ENCODE measurements at places on chromosomes 1 and 21.

- DNase-seq: no peak
Measured at GRCh38 chr1:230307213-230307612, 118.9 kb downstream of the PGBD5 start.

DNA sequence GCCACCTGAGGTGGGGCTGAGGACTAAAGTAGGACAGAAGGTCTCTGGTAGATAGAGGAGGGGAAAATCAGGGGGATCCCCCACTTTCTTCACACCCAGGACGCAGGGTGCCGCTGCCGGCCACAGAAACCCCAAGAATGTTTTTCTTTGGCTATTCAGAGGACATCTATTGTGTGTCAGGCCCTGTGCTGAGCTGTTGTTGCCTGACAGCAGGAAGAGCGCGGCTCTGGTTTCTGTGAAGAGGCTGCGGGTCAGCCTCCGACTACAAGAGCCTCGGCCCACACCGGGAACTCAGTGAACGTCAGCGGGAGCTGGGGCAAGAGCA is 407 bp upstream of the PIGV start:
- DNase-seq: no peak

DNA sequence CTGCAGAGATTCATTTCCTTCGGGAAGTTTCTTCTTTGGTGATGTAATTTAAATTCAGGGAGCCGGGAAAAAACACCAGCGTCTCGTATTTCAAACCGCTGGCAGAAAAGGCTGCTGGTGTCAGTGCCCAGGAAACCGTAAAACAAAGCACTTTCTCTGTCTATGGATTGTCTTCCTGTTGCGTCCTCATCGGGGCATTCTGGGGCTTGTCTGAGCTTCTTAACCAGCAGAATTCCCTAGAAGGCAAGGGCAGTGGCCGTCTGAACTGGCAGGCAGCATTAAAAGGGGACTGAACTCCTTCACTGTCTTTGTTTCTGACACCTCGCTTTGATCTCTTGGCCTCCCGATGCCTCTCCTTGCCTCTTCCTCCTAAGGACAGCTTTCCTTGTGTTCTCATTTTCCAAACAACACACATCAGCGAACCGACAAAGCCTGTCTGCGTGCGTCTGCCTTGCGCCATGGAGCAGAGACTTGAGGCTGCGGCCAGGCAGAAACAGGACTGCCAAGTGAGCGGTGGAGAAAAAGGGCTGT is 391.6 kb upstream of the VAMP3 start:
- DNase-seq: no peak

DNA sequence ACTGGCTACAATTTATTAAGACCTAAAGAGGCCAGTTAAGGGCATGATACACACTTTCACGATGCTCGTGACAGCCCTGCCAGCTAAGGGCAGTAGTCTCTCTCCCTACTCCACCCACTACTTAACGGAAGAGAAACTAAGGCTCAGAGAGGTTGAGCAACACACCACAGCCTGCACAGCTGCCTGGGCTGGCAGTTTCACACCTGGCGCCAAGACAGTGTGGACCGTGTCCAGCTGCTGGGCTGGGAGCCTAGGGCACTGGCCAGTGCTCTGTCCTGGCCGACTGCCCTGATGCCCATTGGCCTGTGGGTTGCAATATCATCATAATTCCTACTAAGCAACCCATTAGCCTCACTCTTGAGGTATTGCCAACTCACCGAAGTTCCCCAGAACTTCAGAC is 27.6 kb downstream of the TENT5C start:
- DNase-seq: no peak

GRCh38 chr1:224641030-224641429 is 24.9 kb downstream of the CNIH3 start:
- DNase-seq: no peak

GRCh38 chr1:175884369-175884768 is 141.0 kb upstream of the TNR start:
- no peak for DNase-seq

DNA sequence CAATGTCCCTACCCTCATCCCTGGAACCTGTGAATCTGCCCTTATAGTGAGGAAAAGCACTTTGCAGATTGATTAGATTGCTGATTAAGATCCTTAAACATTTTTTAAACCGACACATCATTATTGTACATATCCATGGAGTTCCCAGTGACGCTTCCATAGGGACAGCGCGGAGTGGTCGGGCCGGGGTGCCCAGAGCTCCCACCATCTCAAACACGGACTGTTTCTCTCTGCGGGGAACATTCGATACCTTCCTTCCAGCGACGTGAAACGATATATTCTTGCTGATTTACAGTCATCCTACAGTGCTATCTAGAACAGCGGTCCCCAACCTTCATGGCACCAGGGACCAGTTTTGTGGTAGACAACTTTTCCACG is 4.0 kb downstream of the KRTAP10-12 start:
- DNase-seq: no peak

- DNase-seq: no peak
Measured at GRCh38 chr1:39173995-39174380, 30.5 kb upstream of the MACF1 start.

- DNase-seq: no peak
Measured at GRCh38 chr1:169119405-169119804, 12.9 kb downstream of the ATP1B1 start.

GRCh38 chr1:67948151-67949080 is 102.0 kb downstream of the DIRAS3 start:
- DNase-seq: no peak

- DNase-seq: peak; percentile 59
Measured at GRCh38 chr1:6962996-6963911, 178.0 kb downstream of the CAMTA1 start.

- no peak for DNase-seq
Measured at GRCh38 chr21:14878971-14879370, 185.8 kb downstream of the NRIP1 start.

- no peak for DNase-seq
Measured at GRCh38 chr1:92502247-92502646, 15.5 kb upstream of the GFI1 start.

GRCh38 chr1:84433258-84434080 is 35.2 kb downstream of the DNASE2B start:
- no peak for DNase-seq

DNA sequence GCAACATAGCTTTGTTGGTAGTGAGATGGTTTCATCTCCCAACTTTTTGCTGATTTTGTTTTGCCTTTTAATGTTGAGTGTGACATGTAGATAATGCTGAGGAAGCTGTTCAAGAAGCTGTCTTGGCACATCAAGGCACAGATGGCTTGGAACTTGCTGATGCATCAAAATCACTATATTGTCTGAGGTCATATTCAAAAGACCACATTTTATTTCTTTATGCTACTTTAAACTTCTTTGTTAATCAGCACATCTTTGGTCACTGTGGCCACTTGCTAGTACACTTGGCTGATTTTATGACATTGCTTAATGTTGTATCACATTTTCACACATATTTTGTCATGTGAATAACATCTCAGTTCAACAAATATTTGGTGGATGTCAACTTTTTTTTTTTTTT is 87.1 kb upstream of the BCL10 start:
- no peak for DNase-seq

DNA sequence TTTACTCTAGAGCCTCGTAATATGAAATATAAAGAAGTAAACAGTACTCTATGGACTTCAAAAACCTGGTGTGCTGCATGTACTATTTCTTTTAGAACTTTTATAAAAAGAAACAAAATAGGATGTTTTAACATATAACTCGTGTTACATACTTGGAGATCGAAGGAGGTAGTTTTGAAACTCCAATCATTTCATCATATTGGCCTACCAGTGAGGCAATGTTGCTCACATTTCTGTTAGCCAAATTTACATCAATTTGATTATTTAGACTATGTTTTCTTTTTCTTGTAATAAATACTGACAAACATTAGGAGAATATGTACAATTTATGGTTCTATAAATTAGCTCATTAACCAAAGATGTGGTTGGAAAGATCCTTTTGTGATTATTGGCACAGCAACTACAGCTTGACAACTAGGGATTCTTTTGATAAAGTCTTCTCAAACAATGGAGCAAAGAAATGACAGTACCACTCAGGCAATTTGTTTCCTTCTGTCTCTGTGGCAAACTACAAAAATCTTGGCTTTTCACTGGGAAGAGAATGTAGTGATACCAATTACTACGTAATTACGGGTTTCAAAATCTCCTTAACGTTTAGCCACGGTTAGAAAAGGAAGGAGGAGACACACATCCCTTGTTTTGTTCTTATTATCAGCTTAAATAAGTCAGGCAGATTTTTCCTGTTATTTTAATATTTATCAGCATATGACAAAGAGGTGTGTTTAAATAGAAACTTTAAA is 266.6 kb upstream of the SGIP1 start:
- DNase-seq: no peak

- DNase-seq: no peak
Measured at GRCh38 chr1:82901118-82901517, 1097.8 kb downstream of the TTLL7 start.

DNA sequence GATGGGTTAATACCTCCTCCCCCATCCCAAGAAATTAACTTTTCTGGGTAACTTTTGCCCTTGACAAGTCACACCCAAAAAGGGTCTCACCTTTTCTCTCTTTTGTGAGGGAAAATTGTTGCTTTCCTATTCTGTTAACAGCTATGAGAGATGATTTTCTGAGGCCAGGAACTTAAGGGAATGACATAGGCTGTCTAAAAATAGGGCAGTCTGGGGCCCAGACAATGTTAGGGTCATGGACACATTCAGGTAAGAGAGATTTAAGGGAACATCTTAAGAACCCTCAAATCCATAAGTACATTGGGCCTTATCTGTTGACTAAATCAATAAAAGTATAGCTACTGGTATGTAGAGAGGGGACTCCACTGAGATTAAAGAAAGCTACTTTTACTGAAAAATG is 8.4 kb upstream of the GSTM3 start:
- no peak for DNase-seq

GRCh38 chr1:150161747-150162581 is 12.2 kb downstream of the PLEKHO1 start:
- no peak for DNase-seq

DNA sequence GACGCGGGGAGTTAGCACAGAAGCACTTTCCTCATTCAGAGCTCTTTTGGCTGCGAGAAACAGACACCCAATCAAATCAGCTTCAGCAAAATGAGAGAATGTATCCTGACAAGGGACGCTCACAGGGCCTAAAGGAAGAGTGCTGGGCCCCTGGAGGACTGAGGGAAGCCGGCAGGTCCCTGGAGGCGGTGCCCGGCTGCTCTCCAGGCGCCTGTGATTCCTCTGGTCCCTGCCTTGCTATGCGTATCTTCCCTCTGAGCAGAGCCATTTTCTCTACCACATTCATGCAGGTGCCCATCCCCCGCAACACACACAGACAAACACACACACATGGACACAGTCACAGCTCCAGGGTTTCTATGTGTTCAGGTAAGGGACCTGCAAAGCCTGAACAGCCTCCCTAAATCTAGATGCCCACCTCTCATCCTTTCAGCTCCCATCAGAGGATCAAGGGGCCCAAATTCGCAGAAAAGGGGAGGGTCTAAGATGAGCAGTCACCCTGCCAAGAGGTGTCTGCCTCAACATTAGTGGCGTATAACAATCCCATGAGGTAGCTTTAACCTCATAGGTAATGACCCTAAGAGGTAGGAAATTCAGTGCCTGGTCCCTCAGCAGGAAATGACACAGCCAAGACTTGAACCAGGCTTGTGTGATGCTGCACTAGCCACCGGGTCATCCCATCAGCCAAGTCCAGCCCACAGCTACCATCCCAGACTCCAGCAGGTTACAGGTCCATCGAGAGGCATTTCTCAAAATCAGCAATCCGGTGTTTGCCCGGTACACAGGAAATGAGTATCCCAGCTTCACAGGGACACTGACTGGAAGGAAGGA is 29.0 kb downstream of the PTAFR start:
- no peak for DNase-seq

DNA sequence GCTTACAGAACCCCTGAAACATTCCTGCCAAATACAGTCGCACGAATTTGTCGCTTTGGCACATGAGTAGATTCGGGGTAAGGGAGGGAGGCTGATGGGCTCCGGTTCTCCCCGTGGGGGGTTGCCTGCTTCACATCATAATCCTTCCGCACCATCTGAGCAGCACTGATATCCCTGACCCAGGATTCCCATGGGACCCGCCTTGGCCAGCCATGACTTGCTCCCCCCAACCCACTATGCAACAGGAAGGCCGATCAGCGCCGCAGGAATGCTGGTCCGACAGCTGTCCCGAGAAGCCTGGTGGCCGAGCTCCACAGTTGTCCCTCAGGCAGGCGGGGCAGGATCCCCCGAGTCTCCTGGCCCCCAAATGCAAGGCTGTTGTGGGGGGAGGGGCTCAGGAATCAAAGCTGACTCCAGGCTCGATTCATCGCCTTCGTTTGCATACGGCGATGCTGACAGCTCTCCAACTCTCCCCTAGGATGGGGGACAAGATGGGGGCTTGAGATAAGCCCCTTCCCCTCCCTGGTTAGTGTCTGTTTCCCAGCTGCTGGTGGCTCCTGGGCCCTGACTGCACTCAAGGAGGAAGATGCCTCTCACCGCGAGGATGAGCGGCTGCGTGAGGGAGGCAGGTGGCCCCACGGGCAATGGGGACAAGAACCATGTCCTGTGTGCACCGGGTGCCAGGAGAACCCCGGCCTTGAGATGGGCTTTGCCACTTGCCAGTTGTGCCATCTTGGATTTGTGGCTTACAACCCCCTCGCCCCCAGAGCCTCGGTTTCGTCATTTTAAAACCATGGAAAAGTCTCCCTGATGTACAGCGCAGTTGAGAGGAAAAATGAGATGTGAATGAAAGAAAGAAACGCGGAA is 9.3 kb downstream of the DRAXIN start:
- DNase-seq: no peak

- no peak for DNase-seq
Measured at GRCh38 chr21:43665879-43666278, 6.5 kb downstream of the RRP1B start.

DNA sequence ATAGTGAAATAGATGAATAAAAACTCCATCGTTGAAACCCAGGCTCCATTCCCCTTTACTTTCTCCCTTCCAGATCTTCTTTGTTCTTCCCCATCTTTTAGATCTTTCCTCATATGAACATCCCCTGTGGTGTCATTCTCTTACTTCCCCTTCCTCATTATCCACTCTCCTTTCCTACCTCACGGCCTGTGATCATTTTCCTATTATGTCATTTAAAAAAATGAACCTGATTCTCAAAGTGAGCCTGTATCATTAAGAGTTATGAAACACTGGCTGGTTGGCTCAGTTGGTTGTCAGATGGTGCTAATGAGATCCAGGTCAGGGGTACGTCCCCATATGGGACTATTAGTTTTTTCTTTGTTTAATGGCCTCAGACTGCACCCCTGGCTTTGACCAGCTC is 38.3 kb downstream of the TCEANC2 start:
- DNase-seq: no peak

DNA sequence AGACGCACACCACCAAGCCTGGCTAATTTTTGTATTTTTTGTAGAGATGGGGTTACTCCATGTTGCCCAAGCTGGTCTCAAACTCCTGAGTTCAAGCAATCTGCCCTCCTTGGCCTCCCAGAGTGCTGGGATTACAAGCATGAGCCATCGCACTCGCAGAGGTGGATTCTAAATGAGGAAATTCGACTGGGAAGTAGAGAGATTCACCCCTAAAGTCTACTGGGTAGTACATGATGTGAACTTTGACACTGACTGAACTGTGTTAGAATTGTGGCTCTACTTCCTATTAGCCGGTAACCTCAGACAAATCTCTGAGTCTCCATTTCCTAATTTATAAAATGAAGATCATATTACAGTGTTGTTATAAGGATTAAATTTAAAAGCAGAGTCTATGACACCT is 276.0 kb upstream of the NR5A2 start:
- DNase-seq: no peak

Data from activated CD8-positive, alpha-beta memory T cell treated with anti-CD3 and anti-CD28 coated beads for 48 hours (primary cell).